ENCODE measurements at places on chromosomes 16 and 17.

- DNase-seq: no peak
Measured at GRCh38 chr16:11140098-11140375, 116.0 kb downstream of the SOCS1 start.

DNA sequence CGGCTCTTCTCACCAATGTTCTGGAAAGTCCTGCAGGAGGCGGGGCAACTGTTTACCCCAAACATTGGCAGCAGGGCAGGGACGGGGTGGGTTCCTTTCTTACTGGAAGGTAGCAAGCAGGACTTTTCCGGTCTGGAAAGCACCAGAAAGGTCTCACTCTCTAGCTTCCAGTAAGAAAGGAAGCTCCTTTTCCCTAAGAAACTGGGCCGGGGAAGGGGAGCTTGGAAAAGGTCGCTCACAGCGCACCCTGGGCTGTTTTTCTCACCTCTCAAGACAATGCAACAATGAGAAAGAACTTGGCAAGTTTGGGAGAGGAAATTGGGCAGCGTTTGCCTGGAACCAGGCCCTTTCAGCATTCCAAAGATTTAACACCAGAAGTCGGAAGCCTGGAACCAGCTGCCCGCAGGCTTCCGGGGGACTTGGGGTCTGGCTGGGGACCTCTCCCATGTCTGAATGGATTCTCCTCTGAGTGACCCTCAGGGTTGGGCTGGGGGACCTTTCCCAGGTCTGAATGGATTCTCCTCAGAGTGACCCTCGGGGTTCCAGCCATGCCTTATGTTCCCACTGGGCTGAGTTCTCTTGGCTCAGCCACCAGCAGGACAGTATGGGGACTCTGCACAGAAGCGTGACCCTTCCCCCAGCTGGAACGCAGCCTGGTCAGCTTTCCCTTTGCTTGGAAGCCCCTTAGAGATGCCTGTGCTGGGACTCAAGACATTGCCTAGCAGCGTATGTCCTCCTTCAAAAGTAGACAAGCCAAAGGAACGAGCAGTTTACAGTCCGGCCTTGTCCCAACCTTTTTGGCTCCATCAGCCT, 166.5 kb upstream of the PLCG2 start:
- DNase-seq: no peak

GRCh38 chr17:42704490-42704836, 22.1 kb downstream of the CNTNAP1 start:
- no peak for DNase-seq

- no peak for DNase-seq
Measured at GRCh38 chr16:30054959-30055553, 10.5 kb upstream of the ALDOA start.

- no peak for DNase-seq
Measured at GRCh38 chr16:66203476-66203875, 163.0 kb upstream of the CDH5 start.

DNA sequence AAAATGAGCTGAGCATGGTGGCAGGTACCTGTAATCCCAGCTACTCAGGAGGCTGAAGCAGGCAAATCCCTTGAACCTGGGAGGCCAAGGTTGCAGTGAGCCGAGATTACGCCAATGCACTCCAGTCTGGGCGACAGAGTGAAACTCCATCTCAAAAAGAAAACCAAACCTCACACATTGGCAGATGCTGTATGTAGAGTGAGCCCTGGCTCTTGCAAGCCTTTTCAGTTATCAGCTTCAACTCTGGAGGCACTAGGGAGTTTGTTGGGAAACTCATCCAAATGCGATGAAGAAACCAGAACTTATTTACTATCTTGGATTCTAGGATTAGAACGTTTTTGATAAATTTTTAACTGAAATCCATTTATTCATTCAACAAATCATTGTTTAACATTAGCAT, 56.9 kb upstream of the RASL10B start:
- DNase-seq: no peak

- no peak for DNase-seq
Measured at GRCh38 chr16:993731-994130, 12.2 kb downstream of the SOX8 start.

DNA sequence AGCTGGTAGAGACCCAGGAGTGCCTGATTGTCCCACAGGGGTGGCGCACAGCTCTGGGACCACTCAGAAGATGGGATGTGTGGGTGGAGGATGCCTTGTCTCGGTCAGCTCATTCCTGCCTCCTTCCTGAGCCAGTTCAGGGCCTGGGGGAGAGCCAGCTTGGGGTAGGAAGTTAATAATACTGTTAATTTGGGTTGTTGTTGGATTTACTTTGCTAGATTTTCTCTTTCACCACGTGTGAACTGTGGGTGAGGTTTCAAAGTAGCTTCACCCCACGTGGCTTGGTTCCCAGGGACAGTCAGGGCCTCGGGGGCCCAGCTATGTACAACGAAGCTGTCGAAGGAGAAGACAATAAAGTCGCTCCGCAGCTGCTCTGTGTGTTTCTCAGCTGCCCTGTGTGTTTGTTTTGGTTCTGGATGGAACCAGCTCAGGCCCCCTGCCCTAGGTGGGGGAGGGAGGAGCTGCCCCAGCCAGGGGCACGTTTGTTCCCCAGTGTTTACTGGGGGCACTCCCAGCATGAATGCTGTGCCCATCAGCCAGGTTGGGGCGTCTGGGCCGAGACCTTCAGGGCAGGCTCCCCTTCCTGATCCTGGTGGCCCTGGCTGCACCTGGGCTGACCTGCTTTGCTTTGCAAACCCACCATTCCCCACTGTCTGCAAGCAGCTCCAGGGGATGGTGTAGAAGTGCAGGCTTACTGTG, 2.3 kb downstream of the NUDT16L1 start:
- no peak for DNase-seq

GRCh38 chr17:19338031-19338990, 24.2 kb downstream of the B9D1 start:
- no peak for DNase-seq

- no peak for DNase-seq
Measured at GRCh38 chr16:89201439-89202377, 1.4 kb upstream of the SLC22A31 start.

DNA sequence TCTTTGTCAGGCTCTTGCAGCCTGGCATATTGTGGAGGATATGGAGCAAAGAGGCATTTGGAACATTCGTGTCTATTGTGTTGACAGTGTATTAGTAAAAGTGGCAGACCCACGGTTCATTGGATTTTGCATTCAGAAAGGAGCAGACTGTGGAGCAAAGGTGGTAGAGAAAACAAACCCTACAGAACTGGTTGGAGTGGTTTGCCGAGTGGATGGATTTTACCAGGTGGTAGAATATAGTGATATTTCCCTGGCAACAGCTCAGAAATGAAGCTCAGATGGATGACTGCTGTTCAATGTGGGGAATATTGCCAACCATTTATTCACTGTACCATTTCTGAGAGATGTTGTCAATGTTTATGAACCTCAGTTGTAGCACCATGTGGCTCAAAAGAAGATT, 44.5 kb downstream of the EFCAB13 start:
- no peak for DNase-seq

GRCh38 chr16:4747906-4748681, 13.8 kb downstream of the DNAAF8 start:
- DNase-seq: no peak

- no peak for DNase-seq
Measured at GRCh38 chr17:57966246-57966645, 11.0 kb upstream of the CUEDC1 start.

- no peak for DNase-seq
Measured at GRCh38 chr16:79326549-79326948, 274.0 kb downstream of the MAF start.

All from NCI-H524 treated with DMSO at 0.1 percent for 48 hours (cell line).